ENCODE measurements at places on chromosomes 12 and 14. TPM values are rescaled to one million over a fixed set of nuclear protein-coding genes. Genes with fewer than 3 reads are reported as not detected.

Gene CLEC9A
- polyA plus RNA-seq, result 0.53 TPM

Gene C12orf42
- polyA plus RNA-seq, result not detected

DNA sequence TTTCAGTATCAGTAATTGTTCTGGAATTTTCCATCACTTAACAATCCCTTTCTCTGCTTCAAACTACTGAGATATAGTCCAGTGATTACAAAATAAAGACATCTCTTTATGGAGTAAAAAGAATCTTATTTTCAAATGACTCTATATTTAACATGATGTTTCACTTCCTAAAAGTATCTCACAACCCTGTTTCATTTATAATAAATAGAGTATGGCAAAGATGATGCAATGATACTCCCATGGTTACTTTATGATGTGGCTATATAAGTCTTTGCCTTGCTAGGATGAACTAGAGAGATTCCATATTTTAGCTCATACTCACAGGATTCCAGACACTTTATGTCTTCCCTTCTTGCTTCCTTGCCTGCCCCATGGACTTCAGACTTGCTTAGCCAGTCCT is 953.5 kb upstream of the MDGA2 start:
- DNase-seq, result no peak

- DNase-seq, result no peak
These were observed 38.2 kb upstream of the TMX1 start for GRCh38 chr14:51201890-51202289.

Gene OSBPL8
- 58.0 TPM for polyA plus RNA-seq

Gene WNT5B
- 7.2 TPM for polyA plus RNA-seq

DNA sequence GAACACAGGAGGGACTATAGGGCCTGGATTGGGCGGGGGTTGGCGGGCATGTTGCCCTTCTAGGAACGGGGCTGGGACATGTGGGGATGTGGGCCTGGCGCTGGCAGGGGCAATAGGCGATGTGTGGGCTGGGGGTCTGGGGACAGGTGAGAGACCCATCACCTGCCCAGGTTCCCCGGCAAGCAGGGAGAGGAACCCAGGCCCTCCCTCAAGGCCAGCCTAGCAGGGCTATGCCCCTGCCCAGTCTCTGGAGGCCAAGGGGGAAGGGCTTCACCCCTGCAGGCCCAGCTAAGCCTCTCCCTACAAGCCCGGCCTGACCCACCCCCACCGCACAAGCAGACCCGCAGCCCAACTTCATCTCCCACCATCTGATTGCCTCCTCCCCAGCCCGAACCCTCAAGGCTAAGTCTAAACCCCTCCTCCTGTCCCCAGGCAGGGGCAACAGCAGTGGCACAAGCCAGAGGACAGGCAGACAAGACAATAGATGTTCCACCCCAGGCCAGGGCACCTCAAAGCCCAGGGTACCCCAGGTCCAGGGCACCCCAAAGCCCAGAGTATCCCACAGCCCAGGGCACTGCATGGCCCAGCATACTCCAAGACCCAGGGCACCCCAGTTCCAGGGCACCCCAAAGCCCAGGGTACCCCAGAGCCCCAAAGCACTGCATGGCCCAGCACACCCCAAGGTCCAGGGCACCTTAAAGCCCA is 6.5 kb downstream of the JAG2 start:
- no peak for DNase-seq

DNA sequence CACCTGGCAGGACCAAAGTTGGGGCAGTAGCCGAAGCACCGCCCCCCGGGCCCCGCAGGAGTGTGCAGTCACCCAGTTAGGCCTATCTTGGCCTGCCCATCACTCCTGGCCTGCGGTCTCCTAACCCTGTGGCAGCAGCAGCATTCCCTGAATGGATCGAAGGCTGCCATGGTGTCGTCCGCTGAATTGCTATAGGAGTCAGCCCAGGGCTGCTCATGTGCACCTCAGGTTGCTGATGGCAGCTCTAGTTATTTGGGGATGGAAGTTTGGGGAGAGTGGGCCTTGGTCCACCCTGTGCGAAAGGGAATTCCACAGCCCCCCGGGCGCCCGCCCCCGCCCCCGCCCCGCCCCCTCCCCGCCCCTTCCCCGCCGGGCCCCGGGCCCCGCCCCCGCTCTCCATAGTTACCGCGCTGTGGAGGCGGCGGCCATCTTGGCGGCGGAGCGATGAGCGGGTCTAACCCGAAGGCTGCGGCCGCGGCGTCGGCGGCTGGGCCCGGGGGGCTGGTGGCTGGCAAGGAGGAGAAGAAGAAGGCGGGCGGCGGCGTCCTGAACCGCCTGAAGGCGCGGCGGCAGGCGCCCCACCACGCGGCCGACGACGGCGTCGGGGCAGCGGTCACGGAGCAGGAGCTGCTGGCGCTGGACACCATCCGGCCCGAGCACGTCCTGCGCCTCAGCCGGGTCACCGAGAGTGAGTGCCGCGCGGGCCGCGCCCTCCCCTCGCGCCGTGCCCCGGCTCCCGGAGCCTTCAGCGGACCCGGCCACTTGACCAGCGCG is at the start of gene UNC119B:
Gene UNC119B (plus strand): TSS at position 428 of the 774 bp plus-strand sequence. CDS start 17 bp downstream, at position 445.
- no peak for DNase-seq

Gene C12orf60
- polyA plus RNA-seq, result 5.0 TPM

DNA sequence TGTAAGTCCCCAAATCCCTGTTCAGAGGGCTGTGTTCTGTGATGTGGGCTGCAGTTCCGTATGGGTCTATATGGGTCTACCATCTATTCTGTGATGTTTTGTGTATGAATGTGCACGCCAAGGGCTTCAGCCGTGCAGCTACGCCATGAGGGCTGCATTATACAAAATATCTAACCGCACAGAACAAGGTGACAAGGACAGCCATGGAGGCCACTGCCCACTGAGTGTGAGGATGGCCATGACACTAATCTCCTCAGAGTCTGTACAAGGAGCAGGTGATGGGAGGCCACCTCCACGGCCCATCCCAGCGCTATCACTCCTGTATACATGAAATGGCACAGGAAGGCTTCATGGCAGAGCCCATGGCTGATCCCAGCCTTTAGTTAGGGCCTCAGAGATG is 102.0 kb downstream of the DICER1 start:
- no peak for DNase-seq

- no peak for DNase-seq
These were observed at the start of gene FLRT2 for GRCh38 chr14:85529803-85530574. FLRT2 (plus strand) TSS chr14:85530144; CDS start chr14:85621515, 91,371 bp downstream.

Gene SELPLG
- 2.2 TPM for polyA plus RNA-seq

- no peak for DNase-seq
These were observed 7.1 kb downstream of the SETD1B start for GRCh38 chr12:121810833-121811433.

DNA sequence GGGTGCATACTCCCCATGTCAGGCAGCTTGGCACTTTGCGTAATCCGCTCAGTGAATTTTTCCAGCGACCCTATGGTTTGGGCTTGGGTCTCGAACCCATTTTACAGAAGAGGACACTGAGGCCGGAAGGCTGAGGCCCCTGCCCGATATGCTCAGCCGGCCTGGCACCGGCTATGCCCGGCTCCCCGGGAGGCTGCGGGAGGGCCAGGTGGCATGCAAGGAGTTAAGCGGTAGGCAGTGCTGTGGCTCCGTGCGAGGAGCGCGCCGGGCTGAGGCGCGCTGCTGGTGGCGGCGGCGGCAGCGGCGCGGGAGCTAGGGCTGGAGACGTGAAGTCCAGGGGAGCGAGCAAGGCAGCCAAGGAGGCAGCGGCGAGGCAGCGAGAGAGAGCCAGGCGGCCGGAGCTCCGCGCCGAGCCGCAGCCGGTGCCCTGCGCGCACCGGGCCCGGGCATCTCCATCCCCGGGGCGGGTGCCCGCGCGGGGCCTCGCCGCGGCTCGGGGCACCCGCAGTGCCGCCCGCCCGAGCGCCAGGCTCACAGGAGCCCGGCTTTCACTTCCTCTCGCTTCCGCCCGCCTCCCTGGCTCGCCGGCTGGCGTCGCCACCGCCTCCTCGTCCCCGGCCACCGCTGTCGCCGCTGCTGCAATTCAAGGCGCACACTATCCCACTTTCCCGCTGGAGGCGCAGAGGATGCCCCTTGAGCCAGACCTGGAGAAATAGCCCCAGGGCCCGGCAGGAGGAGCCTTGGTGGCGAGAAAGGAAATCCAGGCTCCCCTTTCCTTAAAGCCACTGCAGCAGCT is at the start of gene WSCD2:
Gene WSCD2 (plus strand): TSS at position 272 of the 796 bp plus-strand sequence. CDS start 66,545 bp downstream, outside the sequence.
- peak; percentile 62 for DNase-seq

DNA sequence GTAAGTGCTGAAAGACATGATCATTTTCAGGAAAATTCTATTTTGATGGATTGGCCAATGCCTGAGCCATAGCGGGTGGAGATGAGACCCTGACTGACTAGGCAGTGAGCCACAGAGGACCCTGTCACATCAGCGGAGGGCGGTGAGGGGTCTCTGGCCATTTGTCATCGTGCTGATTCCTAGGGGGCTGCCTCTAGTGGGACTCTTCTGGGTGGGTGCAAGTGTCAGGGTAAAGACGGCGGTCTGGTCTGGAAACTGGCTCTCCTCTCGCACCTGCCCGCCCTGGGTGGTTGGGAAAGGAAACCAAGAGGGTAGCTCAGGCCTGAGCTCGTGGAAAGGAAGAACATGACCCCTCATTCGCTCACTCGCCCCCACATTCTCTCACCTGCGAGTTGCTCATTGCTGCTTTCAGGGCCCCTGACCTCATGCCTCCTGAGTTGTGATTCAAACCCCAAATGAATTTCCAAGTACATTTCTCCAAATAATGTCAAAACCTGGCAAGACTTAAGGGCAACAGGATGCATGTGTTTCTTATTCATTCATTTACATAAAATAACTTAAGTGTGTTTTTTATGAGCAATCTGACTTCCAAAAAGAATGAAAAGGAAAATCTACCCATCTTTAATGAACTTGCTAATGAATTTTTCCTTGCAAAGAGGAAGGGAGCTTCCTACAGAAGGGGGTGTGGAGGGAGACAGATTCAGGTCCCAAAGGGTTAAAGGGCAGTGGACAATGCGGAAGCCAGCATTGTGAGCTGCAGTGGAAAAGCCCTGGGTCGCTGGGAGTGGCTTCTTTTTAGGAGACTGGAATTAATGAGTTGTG is 12.8 kb downstream of the MEG3 start:
- DNase-seq, result no peak

GRCh38 chr12:130111965-130112496 is 50.2 kb upstream of the FZD10 start:
- DNase-seq, result no peak

- no peak for DNase-seq
These were observed 357.1 kb upstream of the MGAT4C start for GRCh38 chr12:86613311-86613710.

DNA sequence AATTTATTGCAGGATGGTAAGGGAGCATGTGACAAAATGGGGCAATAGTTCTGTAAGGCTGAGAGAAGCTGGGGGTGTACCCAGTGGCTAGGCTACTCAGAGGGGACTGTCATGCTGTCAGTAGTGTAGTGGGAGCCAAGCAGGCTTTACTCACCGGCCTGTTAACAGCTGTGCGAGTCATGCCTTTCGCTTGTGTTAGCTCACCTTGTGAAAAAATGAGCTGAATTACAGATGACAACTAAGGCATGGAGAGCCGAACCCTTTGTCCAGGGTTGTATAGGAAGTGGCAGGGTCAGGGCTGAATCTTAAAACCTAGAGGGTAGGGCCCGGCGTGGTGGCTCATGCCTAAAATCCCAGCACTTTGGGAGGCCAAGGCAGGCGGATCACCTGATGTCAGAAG is 37.9 kb downstream of the SH2B3 start:
- no peak for DNase-seq

Gene ASCL1
- 0.16 TPM for polyA plus RNA-seq

DNA sequence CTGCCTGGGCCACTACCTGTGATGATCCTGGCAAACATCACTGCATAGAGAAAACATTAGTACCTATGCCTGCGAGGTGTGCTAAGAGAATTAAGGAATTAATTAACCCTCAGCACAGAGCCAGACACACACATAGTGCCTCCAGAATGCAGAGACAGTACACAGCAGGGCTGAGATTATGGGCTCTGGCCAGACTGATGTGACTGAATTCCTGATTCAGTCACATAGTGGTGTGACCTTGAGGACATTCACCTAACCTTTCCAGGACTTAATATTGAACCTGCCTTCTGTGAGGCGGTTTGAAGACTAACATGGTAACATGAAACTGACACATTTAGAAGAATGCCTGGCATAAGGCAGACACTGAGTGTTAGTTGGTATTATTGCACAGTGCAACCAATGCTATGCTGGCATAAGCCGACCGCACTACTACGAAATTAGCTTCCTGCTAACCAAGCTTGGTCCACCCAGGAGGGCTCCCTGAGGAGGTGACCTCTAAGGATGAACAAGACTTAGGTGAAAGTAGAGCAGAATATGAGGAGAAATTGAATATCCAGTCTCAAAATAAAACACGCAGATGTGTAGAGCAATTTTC is 32.0 kb upstream of the SELPLG start:
- no peak for DNase-seq

Gene LTBP2
- polyA plus RNA-seq, result 4.4 TPM

DNA sequence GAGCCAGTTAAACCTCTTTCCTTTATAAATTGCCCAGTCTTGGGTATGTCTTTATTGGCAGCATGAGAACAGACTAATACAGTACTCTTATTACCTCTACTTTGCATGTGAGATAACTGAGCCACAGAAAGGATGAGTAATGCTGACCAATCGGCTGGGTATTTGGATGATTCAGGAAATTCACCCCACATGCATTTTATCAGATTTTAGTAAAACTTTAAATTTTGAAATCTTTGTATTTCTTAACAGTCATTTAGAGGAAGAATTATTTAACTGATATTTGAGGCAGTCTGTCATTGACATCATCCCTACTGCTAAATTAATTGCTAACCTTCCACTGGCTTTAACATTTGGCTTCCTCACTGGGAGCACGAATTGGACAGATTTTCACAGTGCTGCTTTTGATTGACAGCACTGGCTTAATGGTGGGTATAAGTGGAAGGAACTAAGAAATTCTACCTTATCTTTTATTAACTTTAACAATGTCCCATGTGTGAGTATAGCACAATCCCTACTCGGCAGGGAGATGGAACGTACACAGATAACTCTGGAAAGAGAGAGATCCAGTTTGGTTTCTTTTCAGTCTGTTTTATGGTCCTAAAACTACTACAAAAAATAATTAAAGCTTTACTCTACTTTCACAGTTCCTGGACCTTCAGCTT is 261.0 kb downstream of the DACT1 start:
- no peak for DNase-seq

DNA sequence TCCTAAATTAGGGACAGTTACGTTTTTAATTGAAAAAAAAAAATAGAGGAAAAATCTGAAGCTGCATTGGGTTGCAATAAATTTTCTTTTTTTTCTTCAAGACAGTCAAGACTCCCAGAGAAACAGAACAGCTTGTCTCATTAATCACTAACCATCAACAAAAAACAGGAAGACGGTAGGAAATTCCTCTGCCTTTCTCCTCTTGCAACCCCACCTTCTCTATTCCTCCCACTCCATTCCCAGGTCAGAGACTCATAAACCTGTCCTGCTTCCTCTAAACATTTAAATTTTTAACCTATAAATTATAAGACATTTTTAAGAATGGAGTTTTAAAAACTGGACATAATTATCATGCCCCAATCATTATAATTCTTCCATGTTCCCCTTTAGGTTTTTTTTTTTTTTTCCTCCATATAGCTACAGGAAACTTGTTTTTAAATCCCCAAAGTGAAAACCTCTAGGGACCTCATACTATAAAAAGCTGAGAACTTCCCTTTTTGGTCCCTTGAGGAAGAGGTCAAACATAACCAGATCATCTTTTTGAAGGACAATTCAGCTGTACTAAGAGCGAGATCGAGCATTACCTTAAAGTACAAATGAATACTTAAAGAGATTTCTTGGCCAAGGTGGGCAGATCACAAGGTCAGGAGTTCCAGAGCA is 36.0 kb downstream of the CPM start:
- no peak for DNase-seq

Gene CD4
- 30.7 TPM for polyA plus RNA-seq

Data from right renal pelvis (tissue), 4 donors.